ENCODE measurements at places on chromosomes 2 and 18.

DNA sequence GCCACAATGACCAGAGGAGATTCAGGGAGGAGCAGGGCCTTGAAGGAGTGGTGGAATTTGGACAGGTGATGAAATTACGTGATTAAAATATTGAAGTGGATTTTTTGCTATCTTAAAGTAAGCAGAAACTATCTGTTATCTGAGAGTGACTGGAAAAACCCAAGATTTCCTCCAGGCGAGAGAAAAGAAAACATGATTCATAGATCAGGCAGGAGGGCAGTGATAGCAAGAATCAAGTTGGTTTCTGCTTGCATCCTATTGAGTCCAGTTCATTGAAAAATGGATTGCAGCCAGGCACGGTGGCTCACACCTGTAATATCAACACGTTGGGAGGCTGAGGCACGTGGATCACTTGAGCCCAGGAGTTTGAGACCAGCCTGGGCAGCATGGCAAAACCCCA lies 127.8 kb downstream of the NXPH2 start:
- no peak for DNase-seq

DNA sequence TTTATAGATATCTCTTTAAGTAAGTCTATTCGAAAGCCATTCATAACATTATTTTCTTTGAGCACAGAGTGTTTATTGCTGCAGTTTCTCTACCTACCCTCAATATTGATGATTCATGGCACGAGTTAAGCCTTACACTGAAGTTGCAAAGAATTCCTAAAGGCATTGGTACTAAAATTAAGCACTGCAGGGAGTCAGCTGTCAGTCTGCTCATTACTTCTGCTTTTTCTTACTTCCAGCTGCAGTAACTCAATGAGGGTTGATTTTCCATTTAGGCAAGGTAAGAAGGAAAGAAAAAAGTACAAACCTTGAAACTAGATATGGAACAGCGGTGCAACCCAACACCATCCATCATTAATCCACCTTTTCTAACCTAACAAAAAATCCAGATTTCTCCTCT lies 65.2 kb downstream of the RNF152 start:
- DNase-seq = no peak

GRCh38 chr2:42847596-42848151 lies 55.3 kb upstream of the HAAO start:
- no peak for DNase-seq

DNA sequence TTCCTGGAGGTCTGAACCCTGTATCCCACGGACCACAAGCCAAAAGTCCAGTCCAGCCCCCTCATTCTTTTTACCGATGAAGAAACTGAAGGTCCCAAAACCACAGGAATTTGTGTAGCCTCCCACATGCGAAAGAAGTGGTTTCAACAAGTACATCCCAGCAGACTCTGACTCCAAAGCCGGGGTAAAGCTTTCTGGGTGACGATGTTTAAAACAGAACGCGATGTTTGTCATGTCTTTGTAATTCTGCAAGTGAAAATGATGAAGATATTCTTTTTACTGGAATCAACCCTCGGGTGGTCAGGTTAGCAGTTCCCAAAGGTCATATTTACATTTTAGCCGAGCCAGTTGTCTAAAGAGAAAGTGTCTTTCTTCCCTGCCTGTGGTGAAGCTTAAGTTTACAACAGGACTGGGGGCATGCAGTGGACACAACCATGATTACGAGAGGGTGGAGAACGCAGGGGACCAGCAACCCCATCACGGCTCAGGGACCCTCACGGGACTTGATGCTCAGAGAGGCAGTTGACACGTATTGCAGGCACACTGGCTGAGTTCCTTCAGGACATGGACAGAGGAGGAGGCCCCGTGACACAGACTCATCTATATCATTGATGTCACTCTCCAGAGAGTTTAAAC lies 17.8 kb upstream of the TMEM131 start:
- DNase-seq = no peak

GRCh38 chr18:22594155-22594690 lies 176.5 kb upstream of the CTAGE1 start:
- DNase-seq = no peak

- DNase-seq = peak; percentile 85
These were observed 58.3 kb downstream of the FBXO36 start for GRCh38 chr2:229980431-229981184.

DNA sequence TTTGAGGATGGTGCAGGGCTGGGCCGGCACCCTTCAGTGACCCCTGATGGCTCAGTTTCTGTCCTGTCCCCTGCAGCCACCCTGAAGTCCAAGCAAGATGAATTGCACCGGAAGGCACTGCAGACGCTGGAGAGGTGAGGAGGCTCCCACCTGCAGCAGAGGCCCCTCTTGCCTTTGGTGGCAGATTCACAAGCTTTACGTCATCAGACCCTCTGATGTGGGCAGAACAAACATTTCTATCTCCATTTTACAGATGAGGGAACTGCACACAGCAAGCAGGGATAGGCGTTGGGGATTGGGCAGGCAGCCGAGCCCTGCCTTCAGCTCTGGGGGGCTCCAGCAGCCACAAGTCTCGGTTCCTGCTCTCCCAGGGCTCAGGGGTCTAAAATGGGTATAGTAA lies 107.7 kb upstream of the MCFD2 start:
- no peak for DNase-seq

GRCh38 chr2:144560251-144560650 lies 40.3 kb upstream of the ZEB2 start:
- DNase-seq = no peak

DNA sequence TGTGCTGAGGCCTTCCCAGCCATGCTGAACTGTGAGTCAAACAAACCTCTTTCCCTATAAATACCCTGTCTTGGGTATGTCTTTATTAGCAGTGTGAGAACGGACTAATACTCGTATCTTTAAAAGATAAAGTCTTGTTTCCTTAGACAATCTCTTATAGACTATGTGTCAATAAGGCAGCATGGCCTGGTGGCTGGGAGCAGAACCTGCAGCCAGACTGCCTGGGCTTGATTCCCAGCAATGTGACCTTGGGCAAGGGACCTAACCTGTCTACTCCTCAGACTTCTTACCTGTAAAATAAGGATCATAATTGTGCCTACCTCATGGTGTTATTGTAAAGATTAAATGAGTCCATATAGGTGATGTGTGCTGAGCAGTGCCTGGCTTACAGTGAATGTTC lies 198.7 kb downstream of the CDH20 start:
- DNase-seq = no peak

- DNase-seq = no peak
These were observed 42.0 kb downstream of the SPC25 start for GRCh38 chr2:168848225-168848624.

DNA sequence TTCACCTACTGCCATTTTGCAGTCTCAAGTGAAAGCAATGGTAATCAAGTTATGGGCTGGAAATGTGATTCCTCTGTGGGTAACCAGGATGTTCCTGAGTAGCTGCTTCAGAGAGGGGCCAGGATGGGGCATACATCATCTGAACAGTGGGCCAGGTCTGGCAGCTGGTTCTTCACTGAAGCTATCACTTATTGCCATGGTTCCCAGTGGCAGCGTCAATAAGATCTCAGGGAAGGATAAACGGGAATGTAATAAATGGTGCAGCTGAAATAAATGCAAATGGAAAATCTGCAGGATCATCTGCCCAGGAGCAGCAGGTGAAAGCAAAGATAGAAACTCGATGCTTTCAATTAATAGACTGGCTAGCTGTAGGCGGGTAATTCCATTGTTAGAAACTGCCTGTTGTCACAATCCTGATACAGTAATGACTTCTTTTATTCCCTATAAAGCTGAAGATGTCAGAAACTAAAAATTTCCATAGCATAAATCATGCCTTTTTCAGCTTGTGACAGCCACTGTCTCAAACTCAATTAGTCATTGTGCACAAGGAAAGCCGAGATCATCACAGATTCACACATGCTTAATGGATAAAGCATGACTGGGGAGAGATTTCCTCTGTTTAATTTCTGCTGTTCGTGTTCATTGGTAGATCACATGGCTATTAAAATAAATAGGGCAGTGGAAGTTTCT lies 56.2 kb upstream of the CCDC85A start:
- no peak for DNase-seq

GRCh38 chr2:15907461-15908324 lies 32.7 kb upstream of the MYCN start:
- no peak for DNase-seq

GRCh38 chr18:67815280-67815679 lies 298.8 kb upstream of the DSEL start:
- DNase-seq = no peak

- DNase-seq = peak; percentile 85
These were observed 1.2 kb upstream of the ST6GAL2 start for GRCh38 chr2:106886916-106887758.

- no peak for DNase-seq
These were observed 159.2 kb downstream of the DTNB start for GRCh38 chr2:25514043-25514637.

DNA sequence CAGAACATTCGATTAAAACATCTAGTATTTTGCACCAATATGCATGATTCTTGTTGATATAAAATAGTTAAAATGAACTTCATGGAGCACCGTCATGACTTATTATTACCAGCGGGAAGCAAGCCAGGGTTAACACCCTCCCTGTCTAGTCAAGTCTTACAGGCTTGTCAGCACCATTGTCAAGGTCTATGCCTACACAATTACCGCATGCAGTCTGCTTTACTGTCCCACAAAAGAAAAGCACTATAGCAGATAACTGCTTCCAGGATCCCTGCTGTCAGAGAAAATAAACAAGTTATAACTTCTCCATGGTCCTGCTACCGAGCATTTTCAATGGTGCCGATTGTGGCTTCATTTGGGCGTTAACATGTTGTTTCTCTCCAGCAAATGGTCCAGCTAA lies 968.0 kb upstream of the FAM98A start:
- no peak for DNase-seq

DNA sequence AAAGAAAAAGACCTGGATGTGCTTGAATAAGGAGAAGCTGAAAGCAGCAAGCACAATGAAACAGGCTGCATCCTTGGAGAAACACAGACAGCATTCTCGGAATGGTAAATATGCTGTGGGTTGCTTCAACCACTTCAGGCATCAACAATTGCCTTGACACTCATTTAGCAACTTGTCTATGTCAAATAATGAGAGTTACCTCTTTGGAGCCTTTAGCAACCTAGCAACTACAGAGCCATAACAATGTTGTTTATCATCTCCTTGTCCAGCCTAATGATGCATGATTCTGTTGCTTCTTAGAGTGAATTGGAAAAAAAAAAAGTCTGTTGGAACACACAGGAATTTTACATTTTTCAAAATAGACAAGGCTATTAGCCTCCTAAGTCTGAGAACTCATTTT lies 410.6 kb downstream of the PIK3C3 start:
- no peak for DNase-seq

GRCh38 chr18:3773303-3773702 lies 323.3 kb downstream of the TGIF1 start:
- no peak for DNase-seq

GRCh38 chr2:39516347-39517101 lies 79.4 kb upstream of the MAP4K3 start:
- DNase-seq = no peak

- DNase-seq = no peak
These were observed 43.8 kb downstream of the APOB start for GRCh38 chr2:20999906-21000645.
